ENCODE measurements at places on chromosomes 5 and 9.

- H3K27ac ChIP-seq = no peak overlapping the region
- no peak overlapping the region for H3K4me3 ChIP-seq
- no peaks in the 10 kb centered on the region for H3K27me3 ChIP-seq
- H3K4me1 ChIP-seq = peaks cover 29% of the 10 kb centered on the region
- DNase-seq = no peak
Measured at GRCh38 chr5:134536876-134537275, 11.4 kb downstream of the JADE2 start.

- no peak overlapping the region for H3K27ac ChIP-seq
- no peaks in the 10 kb centered on the region for H3K4me1 ChIP-seq
- no peak for DNase-seq
- no peaks in the 10 kb centered on the region for H3K36me3 ChIP-seq
- no peak overlapping the region for H3K4me3 ChIP-seq
Measured at GRCh38 chr5:151388960-151389359, 41.6 kb upstream of the SLC36A2 start.

DNA sequence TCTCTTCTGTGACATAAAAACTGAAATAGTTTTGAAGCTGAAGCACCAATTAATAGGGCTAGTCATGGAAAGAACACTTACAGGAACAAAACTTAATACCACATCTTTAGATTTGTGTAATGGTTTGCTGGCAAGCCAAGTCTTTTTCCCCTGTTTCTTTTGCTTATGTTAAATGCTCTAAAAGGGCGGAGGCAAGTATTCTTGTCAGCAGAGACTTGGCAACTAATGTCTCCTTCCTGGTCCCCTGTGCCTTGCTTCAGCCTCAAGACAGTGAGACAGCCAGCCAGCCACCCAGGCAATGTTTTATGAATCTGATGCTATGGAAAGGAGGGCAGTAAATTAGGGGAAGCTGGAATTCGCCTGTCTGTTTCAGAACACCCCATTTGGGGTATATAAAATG is 45.7 kb downstream of the PRRC1 start:
- peaks cover 2% of the 10 kb centered on the region for H3K4me1 ChIP-seq
- H3K27ac ChIP-seq = no peak overlapping the region
- no peak for DNase-seq

- no peak overlapping the region for H3K27ac ChIP-seq
- peak; percentile 63 for DNase-seq
Measured at GRCh38 chr9:34171753-34172535, 6.9 kb upstream of the UBAP1 start.
